ENCODE measurements at places on chromosomes 1 and 21. TPM values are rescaled to one million over a fixed set of nuclear protein-coding genes. Genes with fewer than 3 reads are reported as not detected.

- no peak for DNase-seq
Observed at GRCh38 chr1:45401524-45401923, 61.3 kb upstream of the MUTYH start.

DNA sequence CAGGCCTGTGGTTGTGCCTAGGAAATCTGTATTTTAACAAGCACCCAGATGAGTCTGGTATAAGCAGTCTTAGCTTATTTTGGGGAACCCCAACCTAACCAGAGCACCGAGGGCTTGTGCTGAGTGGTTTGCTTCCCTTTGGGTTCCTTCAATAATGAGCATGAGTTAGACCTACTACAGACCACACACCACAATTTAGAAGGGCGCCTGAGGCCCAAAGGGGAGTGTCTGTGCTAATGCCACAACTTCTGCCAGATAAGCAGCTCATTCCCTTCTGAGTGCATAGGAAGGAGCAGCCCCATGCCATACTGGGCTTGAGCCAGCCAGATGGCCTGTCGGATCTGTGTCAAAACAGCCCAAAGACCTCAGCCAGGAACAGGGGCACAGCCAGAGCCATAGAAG is 15.4 kb upstream of the LSS start:
- DNase-seq: no peak

DNA sequence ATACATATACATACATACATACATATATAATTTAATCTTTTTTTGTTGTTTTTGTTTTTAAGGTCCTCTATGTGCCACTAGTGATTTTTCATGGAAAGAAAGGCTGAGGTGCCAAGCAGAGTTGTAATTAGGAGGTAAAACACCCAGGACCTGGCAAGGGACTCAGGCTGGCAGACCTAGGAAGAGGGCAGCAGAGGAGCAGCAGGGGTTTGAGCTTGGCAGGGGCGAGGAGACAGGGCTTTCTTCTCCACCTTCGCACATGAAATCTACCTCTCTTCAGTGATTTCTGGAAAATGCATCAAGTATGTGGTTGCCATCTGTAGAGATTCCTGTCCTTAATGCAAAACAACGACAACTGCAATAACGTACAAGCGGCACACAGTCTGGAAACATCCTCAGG is 31.9 kb downstream of the DDAH1 start:
- DNase-seq: no peak

GRCh38 chr1:175579956-175580750 is 163.2 kb downstream of the TNR start:
- DNase-seq: no peak

DNA sequence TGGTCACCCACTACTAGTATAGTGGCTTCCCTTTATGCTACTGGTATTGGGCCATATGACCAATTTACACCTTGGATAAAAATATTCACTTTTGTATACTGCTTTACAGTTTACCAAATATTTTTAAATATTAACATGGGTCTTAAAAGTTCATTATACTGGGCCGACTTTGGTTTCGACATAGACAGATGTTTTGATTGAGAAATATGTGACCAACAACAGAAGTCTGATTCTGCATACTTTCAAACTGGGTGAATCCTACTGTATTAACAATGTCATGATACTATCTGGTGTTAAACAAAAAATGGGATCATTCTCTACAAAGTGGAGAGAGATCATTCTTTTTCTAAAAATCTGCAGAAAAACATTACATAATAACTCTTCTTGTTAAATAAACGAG is 134.8 kb downstream of the AKT3 start:
- DNase-seq: no peak

DNA sequence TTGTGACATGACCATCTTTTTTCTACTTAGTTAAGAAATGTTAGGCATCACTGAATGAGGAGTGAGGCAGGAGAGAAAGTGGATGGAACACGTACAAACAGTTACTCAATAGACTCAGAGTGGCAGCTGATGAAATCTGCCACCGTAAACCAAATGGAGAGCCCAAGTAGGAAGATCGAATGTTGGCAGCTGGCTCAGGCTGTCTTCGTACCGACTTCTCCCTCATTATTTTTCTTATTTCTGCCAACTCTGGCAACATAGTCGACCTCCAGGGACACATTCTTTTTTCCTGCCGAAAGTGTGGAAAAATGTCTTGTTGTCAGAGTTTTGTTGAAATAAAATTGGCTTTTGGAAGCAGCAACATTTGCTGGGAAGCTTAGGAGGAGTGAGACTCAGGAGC is 143.3 kb downstream of the GREM2 start:
- DNase-seq: no peak

ADAMTS5 gene
- polyA plus RNA-seq: 1.7 TPM

KCNA3 gene
- polyA plus RNA-seq: not detected

Data from kidney (tissue), 22 donors.